ENCODE measurements at places on chromosomes 12 and 14. TPM values are rescaled to one million over a fixed set of nuclear protein-coding genes. Genes with fewer than 3 reads are reported as not detected.

DNA sequence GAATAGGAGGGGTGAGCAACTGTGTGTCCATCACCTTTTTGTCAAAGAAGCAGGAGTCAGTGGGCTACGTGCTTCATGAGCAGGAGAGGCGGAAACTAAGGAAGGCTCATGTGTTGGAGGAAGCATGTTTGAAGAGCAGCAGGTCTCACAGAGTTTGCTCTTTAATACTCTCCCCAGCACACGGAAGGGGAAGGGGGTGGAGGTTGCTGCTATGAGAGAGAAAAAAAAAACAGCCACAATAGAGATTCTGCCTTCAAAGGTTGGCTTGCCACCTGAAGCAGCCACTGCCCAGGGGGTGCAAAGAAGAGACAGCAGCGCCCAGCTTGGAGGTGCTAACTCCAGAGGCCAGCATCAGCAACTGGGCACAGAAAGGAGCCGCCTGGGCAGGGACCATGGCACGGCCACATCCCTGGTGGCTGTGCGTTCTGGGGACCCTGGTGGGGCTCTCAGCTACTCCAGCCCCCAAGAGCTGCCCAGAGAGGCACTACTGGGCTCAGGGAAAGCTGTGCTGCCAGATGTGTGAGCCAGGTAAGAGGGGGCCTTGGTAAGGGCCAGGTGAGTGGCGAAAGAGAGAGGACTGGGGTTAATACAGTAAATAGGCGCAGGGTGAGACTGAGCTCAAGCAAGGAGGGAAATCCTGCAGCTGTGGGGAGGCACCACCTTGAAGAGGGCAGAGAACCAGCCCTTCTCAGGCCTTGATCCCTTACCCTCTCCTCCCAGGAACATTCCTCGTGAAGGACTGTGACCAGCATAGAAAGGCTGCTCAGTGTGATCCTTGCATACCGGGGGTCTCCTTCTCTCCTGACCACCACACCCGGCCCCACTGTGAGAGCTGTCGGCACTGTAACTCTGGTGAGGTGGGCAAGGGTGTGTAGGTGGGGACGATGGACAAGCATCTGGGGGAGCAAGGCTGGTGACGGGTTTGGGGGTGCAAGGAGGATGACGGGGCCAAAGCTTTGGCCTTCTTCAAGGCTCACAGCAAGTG lies at the start of gene CD27:
CD27 (plus strand) TSS at position 252 of the 985 bp plus-strand sequence; CDS start at position 393, 141 bp downstream.
- no peak for DNase-seq

Gene AQP2
- not detected for total RNA-seq

Gene DNAAF2
- 10.3 TPM for total RNA-seq

Gene DLGAP5
- 8.1 TPM for total RNA-seq

Gene KCNK10
- not detected for total RNA-seq

DNA sequence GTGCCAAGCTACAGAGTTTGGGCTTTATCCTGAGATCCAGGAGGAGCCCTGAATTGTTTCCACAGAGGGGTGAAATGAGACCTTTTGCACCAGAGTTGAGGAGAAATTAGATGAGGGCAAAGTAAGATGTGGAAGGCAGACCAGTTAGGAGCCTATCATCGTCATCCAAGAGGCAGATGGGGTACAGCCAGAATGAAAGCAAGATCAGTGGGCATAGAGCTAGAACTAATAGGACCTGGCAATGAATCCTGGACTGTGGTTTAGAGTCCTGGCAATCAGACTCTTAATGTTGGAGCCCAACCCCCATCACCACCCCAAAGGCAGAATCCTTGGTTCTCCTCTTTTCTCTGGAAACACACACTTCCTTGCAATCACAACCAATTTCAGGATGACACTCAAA lies 166.6 kb upstream of the HMGA2 start:
- DNase-seq, result peak; percentile 64

- DNase-seq, result no peak
Measured at GRCh38 chr12:104769144-104769561, 188.9 kb downstream of the SLC41A2 start.

DNA sequence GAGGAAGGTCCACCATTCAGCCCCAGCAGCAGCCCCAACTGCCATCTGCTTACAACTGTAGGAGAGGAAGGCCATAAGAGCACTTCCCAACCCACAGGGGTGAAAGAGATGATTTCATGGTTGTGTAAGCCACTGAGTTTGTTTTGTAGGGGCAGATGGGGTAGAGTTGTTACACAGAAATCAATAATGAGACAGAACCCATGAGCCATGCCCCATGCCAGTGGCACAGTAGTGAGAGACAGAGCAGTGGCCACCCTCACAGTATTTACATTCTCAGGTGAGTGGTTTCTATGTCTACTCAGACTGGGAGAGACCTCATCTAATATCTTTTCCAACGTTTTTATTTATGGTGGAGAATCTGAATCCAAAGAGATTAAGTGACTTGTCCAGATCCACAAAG lies 68.6 kb downstream of the NUAK1 start:
- DNase-seq, result no peak

Gene COX8C
- total RNA-seq, result 0.33 TPM

Gene CCDC88C
- 0.17 TPM for total RNA-seq

DNA sequence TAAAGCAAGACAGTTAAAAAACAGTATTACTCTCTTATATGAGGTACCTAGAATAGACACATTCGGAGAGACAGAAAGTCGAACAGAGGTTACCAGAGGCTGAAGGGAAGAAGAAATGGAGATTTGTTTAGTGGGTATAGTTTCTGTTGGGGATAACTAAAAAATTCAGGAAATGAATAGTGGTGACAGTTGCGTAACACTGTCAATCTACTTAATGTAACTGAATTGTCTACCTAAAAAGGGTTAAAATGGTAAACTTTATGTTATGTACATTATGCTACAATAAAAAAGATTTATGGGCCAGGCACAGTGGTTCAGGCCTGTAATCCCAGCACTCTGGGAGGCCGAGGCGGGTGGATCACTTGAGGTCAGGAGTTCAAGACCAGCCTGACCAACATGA lies 30.6 kb upstream of the SLC6A13 start:
- DNase-seq, result no peak

- DNase-seq, result peak; percentile 49
Measured at GRCh38 chr14:20631880-20632389, 9.6 kb downstream of the OR6S1 start.

DNA sequence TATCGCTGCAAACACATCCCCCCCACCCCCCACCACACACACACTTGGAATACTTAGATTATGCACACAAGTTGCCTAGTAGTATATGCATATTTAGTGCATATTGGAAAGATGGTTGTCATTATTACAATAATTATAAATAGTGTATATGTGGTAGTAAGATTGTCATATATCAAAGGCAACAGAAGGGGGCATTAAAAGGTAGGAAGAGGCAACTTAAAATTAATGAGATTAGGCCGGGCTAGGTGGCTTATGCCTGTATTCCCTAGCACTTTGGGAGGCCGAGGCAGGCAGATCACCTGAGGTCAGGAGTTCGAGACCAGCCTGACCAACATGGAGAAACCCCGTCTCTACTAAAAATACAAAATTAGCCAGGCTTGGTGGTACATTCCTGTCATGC lies 52.1 kb downstream of the GSC start:
- no peak for DNase-seq

Gene WNT5B
- 40.3 TPM for total RNA-seq

GRCh38 chr12:119772431-119772830 lies 104.5 kb downstream of the PRKAB1 start:
- no peak for DNase-seq

- no peak for DNase-seq
Measured at GRCh38 chr12:93609281-93610192, 37.1 kb downstream of the SOCS2 start.

DNA sequence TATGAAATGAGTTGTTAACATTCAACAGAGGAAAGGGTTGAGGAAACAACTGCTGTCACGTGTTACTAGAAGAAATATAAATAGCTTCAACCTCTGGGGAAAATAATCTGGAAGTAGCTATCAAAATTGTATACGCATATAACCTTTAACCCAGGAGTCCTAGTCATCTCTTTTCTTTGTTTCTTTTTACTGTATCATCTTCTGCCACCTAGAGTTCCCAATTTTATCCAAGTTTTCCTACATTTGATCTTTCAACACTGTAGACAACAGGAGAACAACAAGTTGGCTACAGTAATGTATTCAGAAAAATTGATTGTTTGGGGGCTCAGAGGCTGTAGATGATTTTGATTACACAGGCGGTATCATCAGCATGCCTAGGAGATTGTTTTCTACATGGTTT lies 453.7 kb downstream of the FSCB start:
- no peak for DNase-seq

Gene EID3
- 18.0 TPM for total RNA-seq

GRCh38 chr12:82650627-82651337 lies 35.9 kb upstream of the TMTC2 start:
- peak; percentile 35 for DNase-seq

Gene SELPLG
- 0.51 TPM for total RNA-seq

- DNase-seq, result peak; percentile 46
Measured at GRCh38 chr14:74834692-74835392, 41.1 kb downstream of the PROX2 start.

DNA sequence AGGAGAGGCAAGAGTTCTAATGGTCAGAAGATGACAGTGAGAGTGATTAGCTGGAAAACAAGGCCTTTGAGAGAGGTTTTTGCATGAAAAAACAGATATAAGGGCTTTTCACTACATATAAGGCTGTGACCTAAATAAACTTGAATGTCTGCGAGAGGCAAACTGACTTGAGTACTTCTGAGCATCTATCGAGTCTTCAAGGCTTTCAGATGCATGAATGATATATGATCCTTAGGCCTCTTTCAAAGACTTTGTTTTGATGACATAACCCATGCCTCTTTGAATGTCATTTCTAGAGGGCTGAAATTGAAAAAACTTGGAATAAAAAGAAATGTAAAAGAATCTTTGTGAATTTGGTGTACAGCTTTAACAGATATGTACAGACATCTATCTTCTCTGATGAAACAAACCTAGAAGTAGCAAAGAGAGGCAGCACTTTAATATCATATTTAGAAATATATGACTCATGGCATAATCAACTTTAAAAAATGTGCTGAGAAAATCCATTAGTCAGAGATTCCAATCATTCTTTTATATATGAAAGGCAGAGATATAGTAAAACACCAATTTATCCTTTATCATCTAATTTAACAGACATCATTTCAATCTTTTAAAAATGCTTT lies 72.6 kb downstream of the PPM1H start:
- peak; percentile 38 for DNase-seq

- DNase-seq, result no peak
Measured at GRCh38 chr14:94019329-94019728, 6.8 kb upstream of the OTUB2 start.

DNA sequence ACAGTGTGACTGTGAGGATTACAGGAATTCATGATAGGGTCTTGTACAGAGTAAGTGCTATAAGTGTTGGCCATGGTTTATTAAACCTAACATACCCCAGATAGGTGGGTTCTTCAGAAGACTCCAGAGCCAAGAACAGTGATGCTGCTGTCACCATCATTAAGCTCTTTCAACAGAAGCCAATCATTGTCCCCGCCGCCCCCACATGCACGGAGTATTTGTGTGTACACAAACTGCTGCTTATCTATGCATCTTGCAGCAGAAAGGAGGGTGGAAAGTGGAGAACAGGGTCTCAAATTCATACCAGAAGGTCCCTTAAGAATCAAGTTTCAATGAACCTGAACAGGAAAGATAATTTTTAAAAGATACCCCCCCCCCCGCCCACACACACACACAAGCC lies 51.2 kb downstream of the TMCC3 start:
- DNase-seq, result no peak

- no peak for DNase-seq
Measured at GRCh38 chr14:100775351-100775830, 48.7 kb downstream of the DLK1 start.

Gene DNAH10
- total RNA-seq, result 0.33 TPM

DNA sequence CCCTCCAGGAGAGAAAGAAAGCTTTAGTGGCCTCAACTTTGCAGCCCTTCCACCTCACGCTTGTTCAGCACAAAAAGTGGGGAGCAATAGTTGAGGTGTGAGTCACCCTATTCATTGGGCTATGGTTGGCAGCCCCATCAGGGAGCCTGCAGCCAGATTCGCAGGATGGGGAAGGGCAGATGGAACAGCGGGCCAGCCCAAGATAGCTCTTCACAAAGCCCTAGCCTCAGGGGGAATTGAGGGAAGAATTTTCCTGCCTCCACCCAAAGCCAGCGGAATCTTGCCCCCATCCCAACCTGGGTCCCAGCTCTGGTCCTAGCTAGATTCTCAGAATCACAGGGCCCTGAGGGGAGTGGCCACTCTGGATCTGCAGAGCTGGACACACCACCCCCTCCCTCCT lies 3.6 kb upstream of the KRT5 start:
- DNase-seq, result no peak

GRCh38 chr12:94165138-94165537 lies 16.8 kb downstream of the PLXNC1 start:
- DNase-seq, result no peak

Gene PIWIL1
- not detected for total RNA-seq

DNA sequence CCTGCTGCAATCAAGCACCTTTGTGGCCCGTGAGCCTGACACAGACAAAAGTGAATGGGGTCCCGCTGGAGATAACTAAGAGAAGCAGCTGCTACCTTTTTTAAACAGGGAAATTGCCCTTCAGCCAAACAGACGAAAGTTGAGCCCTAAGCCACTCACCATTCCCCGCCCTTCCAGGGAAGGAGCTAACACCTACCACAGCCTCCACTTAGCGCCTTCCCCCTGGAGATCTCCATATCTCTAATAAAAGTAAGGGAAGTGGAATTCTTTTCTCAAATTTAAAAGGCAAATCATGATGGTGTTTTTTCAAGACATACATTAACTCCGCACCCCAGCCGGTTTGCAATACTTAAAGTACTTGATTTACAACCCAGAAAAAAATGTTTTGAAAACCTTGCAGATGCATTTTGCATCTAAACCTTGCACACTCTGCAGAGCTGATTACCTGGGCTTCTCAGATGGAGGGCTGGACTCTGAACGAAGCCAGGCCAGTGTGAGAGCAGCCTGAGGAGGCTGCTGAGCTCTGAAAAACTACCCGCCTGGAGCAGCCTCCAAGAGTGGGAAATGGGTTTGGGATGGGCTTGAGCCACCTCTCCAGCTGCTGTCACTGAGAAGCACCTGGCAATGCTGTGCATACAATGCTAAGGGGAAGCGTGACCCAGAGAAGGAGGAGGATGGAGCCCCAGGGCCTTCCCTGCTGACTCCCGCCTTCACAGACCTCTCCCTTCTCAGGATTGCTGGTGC lies 10.0 kb downstream of the NUAK1 start:
- no peak for DNase-seq

Data from fibroblast of lung (primary cell).